ENCODE measurements at places on chromosomes 11 and 22.

- no peak for DNase-seq
Observed at GRCh38 chr22:50276143-50276542, 6.0 kb upstream of the MAPK11 start.

- DNase-seq: no peak
Observed at GRCh38 chr11:65059959-65060824, 1.8 kb upstream of the NAALADL1 start.

GRCh38 chr11:68651208-68651984, 32.9 kb upstream of the GAL start:
- no peak for DNase-seq

DNA sequence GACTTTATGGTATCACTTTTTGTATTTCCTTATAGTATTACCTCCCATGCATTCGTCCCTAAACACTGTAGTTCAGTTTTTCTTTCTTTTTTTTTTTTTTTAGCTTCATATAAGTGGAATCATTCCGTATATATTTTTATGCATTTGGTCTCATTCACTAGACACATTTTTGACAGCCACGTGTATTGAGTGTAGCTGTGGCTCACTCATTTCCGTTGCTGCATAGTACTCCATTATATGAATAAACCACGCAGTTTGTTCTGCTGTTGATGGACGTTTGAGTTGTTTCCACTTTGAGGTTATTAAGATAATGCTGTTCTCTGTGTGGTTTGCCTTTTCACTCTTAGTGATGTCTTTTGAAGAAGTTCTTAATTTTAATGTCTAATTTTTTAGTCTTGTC, 8.4 kb downstream of the APLP2 start:
- DNase-seq: no peak

Measured in activated T-cell treated with anti-CD3 and anti-CD28 coated beads for 1 hour (primary cell).